Dermis microvascular lymphatic vessel endothelial cell (primary cell): ENCODE measurements at places on chromosomes 5 and 9. TPM values are rescaled to one million over a fixed set of nuclear protein-coding genes. Genes with fewer than 3 reads are reported as not detected.
A peak's percentile ranks its signal among the peaks of the same experiment; 100 is the strongest.

DNA sequence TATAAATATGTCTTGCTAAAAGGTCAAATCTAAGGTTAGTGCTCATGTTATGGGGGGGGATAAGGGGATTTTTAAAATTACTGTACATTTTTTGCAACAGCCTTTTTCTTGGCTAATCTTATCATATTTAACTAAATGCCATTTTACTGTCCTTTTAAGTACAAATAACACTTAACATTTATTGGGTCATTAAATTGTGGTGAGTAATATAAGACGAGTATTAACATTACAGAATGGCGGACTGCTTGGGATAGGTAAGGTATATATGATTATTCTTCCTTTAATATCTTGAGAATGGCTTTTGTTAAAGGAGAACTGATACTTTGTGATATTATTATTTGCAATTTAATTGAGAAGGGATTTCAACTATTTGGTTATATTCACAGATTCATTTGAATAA, 33.2 kb downstream of the GPR151 start:
- DNase-seq, result no peak

DNA sequence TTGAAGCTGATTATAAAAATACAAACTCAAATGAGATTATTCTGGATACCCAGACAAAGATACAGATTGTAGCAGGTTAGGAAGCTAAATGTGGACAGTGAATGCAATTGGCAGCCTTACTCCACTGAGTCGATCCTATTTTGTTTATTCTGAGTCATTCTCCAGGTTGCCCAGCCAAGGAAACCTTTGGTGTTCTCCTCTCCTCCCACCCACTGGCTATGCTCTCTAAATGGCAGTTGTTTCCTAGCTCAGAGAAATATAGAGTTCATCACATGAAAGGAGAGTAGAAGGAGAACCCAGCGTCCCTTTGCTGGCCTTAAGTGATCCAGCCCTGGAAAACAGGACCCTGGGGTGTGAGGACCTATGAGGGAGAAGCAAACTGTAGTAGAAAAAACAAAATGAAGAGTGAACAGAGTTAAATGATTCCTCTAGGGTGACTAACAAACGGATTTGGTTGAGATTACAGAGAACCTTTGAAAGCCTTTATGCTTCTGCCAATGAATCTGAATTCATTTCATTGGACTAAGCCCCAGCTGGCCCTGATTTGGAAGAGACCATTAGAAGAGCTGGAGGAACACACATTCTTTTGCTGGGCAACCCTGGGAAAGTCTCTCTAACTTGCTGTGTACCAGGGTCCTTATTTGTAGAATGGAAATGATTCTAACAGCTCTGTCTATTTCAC, 95.1 kb downstream of the BRINP1 start:
- DNase-seq, result no peak

DNA sequence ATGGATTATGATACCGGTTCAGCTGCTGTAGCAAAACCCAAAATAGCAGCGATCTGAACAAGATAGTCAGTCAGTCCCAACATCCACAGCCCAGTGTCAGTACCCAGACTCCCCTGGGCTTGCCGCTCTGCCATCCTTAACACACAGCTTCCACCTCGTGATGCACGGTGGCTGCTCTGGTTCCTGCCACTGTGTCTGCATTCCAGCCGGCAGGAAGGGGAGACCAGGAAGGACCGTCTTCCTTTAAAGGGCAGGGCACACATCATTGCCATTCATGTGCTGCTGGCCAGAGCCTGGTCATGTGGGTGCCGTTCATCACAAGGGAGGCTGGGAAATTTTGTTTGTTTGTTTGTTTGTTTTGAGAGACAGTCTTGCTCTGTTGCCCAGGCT, 131.0 kb upstream of the IER5L start:
- no peak for DNase-seq

GRCh38 chr5:167967494-167968177, 323.8 kb upstream of the WWC1 start:
- no peak for DNase-seq

- no peak for DNase-seq
Observed at GRCh38 chr9:102253099-102253498, 514.7 kb upstream of the GRIN3A start.

- DNase-seq, result no peak
Observed at GRCh38 chr5:66854416-66854815, 258.2 kb downstream of the MAST4 start.

- DNase-seq, result peak; percentile 72
Observed at GRCh38 chr5:87243161-87243844, 24.4 kb upstream of the RASA1 start.

The KIF4B gene
- total RNA-seq, result 0.26 and 0.63 TPM in 2 replicates

The LIFR gene
- total RNA-seq, result 31.3 and 31.9 TPM in 2 replicates

The HAVCR1 gene
- total RNA-seq, result not detected in 2 replicates

The HMMR gene
- 5.7 and 27.1 TPM in 2 replicates for total RNA-seq

The TRMO gene
- total RNA-seq, result 11.8 and 14.4 TPM in 2 replicates

The PTGES2 gene
- 67.3 and 73.2 TPM in 2 replicates for total RNA-seq

The TRPM3 gene
- 0.13 and 0.63 TPM in 2 replicates for total RNA-seq

The LCP2 gene
- total RNA-seq, result 0.13 and 0.26 TPM in 2 replicates
